ENCODE measurements at places on chromosomes 2 and 18. TPM values are rescaled to one million over a fixed set of nuclear protein-coding genes. Genes with fewer than 3 reads are reported as not detected.

GRCh38 chr18:45106331-45106774 is 425.7 kb downstream of the SETBP1 start:
- H3K27ac ChIP-seq, result no peak overlapping the region
- H3K36me3 ChIP-seq, result no peaks in the 10 kb centered on the region
- no peak overlapping the region for H3K4me3 ChIP-seq
- H3K27me3 ChIP-seq, result no peaks in the 10 kb centered on the region

CCDC150 gene
- 0.97 TPM for total RNA-seq

RTKN gene
- 11.5 TPM for total RNA-seq

FOXI3 gene
- total RNA-seq, result not detected

DNA sequence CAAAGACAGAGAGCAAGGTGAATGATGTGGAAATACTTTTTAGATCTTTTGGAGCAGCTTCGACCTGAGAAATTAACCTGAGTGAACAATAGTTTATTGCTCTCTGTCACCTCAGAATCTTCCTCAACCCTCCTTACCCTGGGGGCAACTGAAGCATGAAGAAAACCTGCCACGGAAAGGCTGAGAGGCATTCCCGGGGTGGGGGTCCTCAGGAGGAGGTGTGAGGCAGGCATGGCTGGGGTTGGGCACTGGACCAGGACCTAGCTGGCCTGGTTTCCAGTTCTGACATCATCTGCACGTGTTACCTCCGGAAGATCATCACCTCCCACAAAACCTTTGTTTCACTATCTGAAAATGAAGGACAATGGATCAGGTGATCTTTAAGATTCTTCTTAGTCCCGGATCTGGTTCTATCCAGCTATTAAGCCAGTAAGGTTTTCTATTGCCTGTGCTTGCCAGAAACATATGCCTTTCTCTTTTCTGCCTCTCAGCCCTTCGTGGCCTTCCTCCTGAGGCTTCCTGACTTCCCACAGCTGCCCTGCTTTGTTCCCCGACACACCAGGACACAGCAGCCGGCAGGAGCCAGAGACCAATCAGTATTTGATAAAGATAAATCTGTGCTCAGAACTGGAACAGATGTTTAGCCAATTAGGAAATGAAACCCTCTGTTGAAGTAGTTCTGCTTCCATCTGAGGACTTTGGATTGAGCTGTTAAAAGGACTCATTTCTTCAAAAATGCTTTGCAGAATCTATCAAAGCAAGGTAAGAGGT is 232.5 kb downstream of the TDRD15 start:
- H3K4me1 ChIP-seq, result no peaks in the 10 kb centered on the region
- no peak overlapping the region for H3K4me3 ChIP-seq
- DNase-seq, result no peak
- no peak overlapping the region for H3K27ac ChIP-seq
- H3K36me3 ChIP-seq, result no peaks in the 10 kb centered on the region

DNA sequence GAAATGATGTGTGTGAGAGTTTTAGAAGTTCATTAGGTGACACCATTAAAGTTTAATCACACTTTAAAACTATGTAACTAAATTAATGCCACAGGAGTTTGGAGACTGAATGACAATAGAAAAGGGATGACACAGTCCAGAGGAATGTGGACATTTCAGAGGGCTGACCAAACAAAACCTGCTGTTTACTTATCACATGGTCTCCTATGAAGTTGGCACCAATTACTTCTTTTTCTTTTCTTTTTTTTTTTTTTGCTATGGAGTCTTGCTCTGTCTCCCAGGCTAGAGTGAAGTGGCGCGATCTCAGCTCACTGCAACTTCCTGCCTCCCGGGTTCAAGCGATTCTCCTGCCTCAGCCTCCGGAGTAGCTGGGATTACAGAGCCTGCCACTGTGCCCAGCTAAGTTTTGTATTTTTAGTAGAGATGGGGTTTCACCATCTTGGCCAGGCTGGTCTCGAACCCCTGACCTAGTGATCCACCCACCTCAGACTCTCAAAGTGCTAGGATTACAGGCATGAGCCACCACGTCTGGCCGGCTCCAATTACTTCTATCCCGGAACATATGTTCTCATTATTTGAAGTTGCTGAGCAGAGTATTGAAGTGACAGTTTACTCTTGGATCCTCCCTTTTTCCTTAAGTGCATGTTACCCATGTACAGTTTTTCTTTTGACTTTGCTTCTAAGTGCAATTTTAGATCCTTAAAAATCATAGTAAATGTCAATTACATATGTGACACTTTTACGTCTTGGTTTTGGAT is 4.3 kb downstream of the AGPS start:
- no peak for DNase-seq
- H3K4me1 ChIP-seq, result no peaks in the 10 kb centered on the region
- no peak overlapping the region for H3K4me3 ChIP-seq
- H3K27ac ChIP-seq, result no peak overlapping the region
- H3K27me3 ChIP-seq, result no peaks in the 10 kb centered on the region
- H3K36me3 ChIP-seq, result no peaks in the 10 kb centered on the region

- no peak overlapping the region for H3K27ac ChIP-seq
- H3K27me3 ChIP-seq, result no peaks in the 10 kb centered on the region
- no peak for DNase-seq
- H3K4me3 ChIP-seq, result no peak overlapping the region
- no peaks in the 10 kb centered on the region for H3K36me3 ChIP-seq
Measured at GRCh38 chr2:194700726-194701125, 956.3 kb upstream of the SLC39A10 start.

- no peaks in the 10 kb centered on the region for H3K27me3 ChIP-seq
- DNase-seq, result no peak
- H3K27ac ChIP-seq, result no peak overlapping the region
- no peaks in the 10 kb centered on the region for H3K4me1 ChIP-seq
Measured at GRCh38 chr2:203562268-203562667, 27.2 kb upstream of the RAPH1 start.

COL5A2 gene
- 37.7 TPM for total RNA-seq

DNA sequence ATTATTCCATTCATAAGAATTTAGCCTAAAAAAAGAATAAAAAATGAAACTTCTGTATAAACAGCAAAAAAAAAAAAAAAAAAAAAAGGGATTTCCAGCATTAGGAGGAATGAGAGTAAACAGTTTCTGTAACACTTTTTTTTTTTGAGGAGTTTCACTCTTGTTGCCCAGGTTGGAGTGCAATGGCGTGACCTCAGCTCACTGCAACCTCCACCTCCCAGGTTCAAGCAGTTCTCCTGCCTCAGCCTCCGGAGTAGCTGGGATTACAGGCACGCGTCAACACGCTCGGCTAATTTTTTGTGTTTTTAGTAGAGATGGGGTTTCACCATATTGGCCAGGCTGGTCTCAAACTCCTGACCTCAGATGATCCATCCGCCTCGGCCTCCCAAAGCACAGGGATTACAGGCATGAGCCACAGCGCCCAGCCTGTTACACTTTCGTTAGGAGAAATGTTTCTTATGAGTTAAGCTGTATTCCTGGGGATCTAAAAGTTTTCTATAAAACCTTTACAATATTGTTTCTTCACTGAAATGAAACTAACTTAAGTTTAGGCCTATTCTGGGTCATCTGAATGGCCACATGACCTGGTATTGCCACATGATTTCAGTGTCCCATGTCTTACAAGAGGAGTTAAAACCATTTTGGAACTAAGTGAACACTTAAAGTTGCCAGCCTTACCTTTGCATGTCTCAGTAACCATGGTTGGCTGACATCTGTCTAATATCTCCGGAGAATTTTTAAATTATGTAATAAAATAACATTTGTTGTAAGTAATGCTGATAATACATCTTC is 17.5 kb downstream of the SMAD2 start:
- no peak overlapping the region for H3K27ac ChIP-seq
- DNase-seq, result no peak
- H3K27me3 ChIP-seq, result no peaks in the 10 kb centered on the region

GRCh38 chr2:112832841-112833638 is 3.5 kb downstream of the IL1B start:
- no peak overlapping the region for H3K4me3 ChIP-seq
- no peak overlapping the region for H3K27ac ChIP-seq
- no peaks in the 10 kb centered on the region for H3K27me3 ChIP-seq
- no peaks in the 10 kb centered on the region for H3K36me3 ChIP-seq
- no peaks in the 10 kb centered on the region for H3K4me1 ChIP-seq

LRPPRC gene
- total RNA-seq, result 66.9 TPM

DNA sequence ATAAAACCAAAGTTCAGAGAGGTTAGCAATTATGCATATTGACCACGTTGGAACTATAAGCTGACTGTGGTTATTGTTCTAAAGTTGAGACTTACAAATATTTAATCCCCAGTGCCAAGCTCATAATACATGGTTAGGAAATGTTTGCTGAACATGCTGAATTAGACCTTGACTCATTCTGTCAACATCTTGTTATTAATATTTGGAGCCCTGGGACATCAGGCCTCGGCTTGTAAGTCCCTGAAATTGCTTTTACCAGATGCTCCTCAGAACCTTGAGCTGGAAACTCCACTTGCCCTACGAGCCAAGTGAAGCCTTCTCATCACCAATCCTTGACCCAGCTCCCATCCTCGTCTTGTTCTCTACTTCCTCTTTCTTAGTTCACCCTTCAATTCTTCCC is 21.2 kb downstream of the DYNAP start:
- H3K27me3 ChIP-seq, result no peaks in the 10 kb centered on the region
- no peak overlapping the region for H3K27ac ChIP-seq
- no peak overlapping the region for H3K4me3 ChIP-seq
- H3K36me3 ChIP-seq, result no peaks in the 10 kb centered on the region
- no peak for DNase-seq
- H3K4me1 ChIP-seq, result no peaks in the 10 kb centered on the region

DNA sequence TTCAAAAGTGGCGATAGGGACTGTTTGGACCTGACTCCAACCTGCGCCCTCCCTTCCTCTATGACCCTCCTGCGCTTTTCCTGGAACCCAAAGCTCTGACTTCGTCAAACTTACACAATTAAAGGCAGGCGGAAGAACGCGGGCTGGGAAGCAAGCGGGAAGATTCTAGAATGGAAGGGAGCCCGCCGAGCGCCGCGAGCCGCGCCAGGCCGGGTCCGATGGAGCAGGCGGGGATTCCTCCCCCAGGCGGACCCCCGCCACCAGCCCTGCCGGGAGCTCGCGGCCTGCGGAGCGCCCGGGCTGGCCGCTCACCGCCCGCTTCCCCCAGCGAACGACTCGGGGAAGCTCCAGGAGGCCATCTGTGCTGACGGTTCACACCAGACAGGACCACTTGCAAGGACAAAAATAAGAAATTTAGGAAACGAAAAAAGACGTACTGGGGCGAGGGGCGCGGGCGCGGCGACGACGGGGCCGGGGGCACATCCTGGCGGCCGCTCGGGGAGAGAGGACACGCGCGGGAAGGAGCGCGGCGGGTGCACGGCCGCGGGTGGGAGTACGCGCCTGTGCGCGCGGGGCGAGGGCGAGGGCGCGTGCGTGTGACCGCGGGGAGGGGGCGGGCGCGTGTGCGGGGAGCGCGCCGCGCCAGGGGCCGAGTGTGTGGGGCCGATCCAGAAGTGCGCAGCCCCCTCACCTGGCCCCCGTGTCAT is 1.1 kb upstream of the SALL3 start:
- H3K27ac ChIP-seq, result no peak overlapping the region
- H3K4me3 ChIP-seq, result no peak overlapping the region
- peaks cover 6% of the 10 kb centered on the region for H3K4me1 ChIP-seq
- no peak for DNase-seq

- no peaks in the 10 kb centered on the region for H3K36me3 ChIP-seq
- no peak for DNase-seq
- no peaks in the 10 kb centered on the region for H3K27me3 ChIP-seq
- no peaks in the 10 kb centered on the region for H3K4me1 ChIP-seq
Measured at GRCh38 chr18:10682368-10682714, 156.5 kb downstream of the NAPG start.

- no peak overlapping the region for H3K4me3 ChIP-seq
- no peaks in the 10 kb centered on the region for H3K27me3 ChIP-seq
- no peak for DNase-seq
- H3K4me1 ChIP-seq, result no peaks in the 10 kb centered on the region
- no peak overlapping the region for H3K27ac ChIP-seq
- H3K36me3 ChIP-seq, result no peaks in the 10 kb centered on the region
Measured at GRCh38 chr2:29106980-29107388, 8.2 kb upstream of the CLIP4 start.

DNA sequence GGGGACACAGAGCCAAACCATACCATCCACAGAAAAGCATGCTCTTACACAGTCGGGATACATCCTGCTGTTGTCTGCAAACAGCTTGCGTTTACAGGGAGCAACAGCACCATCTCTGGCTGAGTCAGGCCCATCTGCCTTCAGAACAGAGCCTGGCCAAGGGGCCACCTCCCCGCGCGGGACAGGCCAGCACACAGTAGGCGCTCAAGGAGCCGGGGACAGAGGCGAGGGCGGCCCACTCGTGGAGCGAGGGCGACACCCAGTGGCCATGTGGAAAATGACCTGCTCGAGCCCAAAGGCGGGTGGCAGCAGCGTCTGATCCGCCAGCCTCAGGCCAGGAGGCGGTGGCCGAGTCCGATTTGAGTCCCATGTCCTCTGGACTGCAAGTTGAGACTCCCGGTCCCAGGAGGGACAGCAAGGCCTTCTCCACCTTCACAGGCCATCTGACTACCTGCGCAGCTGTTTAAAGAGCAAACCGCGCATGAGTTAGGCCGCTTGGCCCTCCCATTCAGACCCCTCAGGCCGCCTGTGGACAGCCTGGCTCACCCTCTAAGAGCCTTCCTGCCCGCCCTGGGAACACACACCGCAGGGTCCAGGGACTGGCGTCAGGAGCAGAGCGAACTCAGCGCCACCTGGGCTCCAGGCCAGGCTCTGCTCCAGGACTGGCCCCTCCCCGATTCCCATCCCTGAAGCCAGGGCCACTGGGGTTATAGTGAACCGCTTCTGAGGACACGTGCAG is 38.3 kb downstream of the TTC32 start:
- DNase-seq, result peak; percentile 60
- H3K36me3 ChIP-seq, result no peaks in the 10 kb centered on the region
- peaks cover 2% of the 10 kb centered on the region for H3K4me1 ChIP-seq
- no peaks in the 10 kb centered on the region for H3K27me3 ChIP-seq
- no peak overlapping the region for H3K4me3 ChIP-seq

All from ovary (tissue), 10 donors.